Activated naive CD8-positive, alpha-beta T cell treated with anti-CD3 and anti-CD28 coated beads, Interleukin-2, amount 10 ng/mL, durations not matched to agents 7 days and 5 days (primary cell): ENCODE measurements at places on chromosomes 6 and 20. TPM values are rescaled to one million over a fixed set of nuclear protein-coding genes. Genes with fewer than 3 reads are reported as not detected.

GRCh38 chr6:5205877-5206850 is 54.6 kb downstream of the LYRM4 start:
- DNase-seq = no peak

GRCh38 chr20:11891077-11891775 is 26.5 kb upstream of the BTBD3 start:
- DNase-seq = peak; percentile 42

DNA sequence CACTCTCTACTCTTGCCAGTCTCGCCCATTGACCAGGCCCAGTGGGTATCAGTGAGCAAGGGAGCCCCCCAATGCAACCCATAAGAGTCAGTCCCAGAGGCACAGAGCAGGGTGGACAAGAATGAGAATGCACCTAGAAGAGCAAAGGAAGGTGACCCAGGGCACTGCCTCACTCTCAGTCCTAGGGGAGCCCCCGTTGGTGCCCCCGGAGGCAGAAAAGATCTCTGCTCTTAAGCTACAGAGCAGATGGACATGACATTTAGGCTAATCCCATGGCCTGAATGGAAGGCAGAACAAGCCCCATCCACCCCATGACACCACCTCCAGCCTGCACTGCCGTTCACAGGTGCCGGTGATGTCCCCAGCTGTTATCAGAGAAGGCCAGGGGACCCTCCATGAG is 50.7 kb upstream of the PLEKHG1 start:
- DNase-seq = no peak

DNA sequence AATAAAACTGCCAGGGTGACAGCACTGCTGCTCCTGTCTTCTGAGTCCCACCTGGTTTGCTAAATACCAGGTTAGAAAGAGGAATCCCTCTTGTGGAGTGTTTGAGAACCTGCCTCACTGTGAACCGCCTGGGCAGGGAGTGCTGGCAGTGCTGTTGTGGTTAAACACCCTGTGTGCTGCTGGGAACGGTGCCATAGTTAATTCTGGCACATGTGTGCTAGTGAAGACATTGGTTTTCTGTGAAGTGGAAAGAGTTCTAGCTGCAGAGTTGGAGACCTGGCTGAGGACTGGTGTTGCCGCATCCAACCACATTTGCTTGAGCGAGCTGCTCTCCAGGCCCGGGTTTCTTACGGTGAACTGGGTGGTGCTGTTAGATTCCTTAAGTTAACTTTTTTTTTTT is 72.7 kb downstream of the IGF2R start:
- no peak for DNase-seq

DNA sequence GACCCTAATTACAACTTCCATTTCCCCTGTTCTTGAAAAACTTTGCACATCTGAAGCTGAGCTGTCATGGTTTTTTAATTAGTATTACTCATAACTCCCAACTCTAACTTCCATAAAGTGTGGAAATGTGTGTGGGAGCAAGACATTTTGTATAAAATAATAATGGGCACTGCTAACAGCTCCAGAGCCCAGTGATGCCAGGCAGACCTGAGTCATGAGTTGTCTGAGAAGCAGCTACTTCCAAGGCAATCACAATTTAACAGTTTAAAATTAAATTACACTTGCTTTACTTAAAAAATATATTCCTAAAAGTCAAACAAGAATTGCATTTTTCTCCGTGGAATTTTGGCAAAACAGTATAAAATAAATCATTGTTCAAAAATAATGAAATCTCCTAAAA is 6.4 kb downstream of the SLC2A12 start:
- DNase-seq = no peak

GRCh38 chr6:27545271-27546046 is 72.6 kb upstream of the ZNF184 start:
- peak; percentile 45 for DNase-seq

DNA sequence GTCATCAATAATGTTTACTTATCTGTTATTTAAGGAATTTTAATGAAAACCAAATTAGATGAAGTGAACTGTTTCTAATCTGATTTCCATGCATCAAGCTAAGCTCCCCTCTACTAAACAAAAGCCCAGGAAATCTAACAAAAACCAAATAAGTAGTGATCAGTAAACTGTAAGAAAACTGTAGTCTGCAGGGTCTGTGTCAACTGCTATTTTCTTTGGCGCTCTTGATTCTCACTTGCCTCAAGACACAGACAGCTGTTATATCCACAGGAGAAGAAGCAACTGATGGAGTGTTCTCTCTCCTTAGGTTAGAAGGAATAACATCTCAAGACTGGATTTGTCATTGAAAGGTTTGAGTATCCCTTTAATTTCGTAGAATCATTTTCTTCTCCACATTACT is 293.5 kb downstream of the PHF3 start:
- DNase-seq = no peak

DNA sequence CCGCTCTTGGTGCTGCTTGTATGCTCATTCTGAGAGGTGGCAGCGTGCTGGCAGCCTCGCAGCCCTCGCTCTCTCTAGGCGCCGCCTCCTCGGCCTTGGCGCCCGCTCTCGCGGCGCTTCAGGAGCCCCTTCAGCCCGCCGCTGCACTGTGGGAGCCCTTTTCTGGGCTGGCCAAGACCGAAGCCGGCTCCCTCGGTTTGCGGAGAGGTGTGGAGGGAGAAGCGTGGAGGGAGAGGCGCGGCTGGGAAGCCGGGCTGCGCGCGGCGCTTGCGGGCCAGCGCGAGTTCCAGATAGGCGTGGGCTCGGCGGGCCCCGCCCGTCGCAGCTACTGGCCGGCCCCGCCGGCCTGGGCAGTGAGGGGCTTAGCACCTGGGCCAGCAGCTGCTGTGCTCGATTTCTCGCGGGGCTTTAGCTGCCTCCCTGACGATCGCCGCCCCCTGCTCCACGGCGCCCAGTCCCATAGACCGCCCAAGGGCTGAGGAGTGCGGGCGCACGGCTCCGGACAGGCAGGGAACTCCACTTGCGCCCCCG is 19.5 kb upstream of the FAM8A1 start:
- peak; percentile 41 for DNase-seq

DNA sequence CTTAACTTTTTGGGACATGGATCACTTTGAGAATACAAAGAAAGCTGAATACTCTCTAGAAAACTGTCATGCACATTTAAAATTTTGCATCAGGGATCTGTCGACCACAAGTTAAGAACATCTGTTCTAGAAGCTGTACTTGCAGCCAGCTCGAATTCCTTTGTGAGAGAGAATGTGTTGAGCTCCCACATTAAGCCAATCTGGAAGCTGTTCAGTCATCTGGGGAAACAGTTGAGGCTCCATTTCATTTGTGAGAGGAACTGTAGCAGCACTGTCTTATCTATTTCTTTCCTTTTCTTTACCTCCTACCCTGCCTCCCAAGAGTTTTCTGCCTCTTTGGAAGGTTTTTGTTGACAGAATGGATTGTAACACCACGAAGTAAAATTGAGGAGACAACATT is 50.8 kb downstream of the KAT14 start:
- DNase-seq = no peak

DNA sequence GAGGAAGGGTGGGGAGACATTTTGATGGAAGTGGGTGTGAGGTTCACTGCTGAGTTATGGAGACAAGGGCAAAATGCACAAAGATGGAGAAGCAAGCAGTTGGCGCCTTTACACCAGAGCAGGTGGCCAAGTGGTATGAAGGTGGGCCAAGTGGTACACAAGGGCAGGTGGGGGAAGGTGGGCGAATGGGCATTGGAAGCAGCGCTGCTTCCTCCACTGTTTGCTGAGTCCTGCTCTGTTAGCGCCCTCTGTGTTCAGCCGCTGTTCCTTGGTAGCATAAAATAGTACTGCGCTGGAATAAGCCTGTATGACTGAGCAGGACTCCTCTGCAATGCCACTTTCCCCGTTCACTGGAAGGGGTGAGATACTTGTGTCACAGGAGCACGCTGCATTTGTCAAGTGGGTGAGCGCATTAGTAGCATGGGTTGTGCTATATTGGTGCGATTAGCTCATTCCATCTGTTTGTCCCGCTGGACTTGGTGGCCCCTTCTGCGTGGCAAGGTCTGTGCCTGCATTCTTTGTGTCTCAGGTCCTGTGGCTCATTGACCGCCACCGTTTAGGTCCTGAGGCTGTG is 116.4 kb downstream of the TOX2 start:
- DNase-seq = no peak

GRCh38 chr6:153312634-153313033 is 181.6 kb upstream of the RGS17 start:
- DNase-seq = peak; percentile 27

DNA sequence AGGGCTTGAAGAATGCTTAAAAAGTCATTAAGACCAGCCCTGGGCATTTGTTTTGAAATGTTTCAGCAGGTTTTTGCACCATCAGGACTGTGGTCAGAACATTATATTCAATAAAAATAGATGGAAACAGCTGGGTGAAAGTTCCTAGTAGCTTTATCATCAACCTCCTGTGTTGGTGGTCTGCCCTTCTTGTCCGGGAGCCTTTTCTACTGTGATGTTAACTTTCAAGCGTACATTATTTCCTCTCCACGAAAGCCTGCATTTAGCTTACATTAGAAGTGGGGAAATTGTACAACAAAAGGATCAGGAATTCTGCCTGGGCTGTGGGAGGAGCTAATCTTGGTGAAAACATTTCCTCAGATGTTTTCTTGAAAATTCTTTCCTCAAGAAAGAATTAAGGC is 71.1 kb downstream of the LAMA4 start:
- DNase-seq = no peak

DNA sequence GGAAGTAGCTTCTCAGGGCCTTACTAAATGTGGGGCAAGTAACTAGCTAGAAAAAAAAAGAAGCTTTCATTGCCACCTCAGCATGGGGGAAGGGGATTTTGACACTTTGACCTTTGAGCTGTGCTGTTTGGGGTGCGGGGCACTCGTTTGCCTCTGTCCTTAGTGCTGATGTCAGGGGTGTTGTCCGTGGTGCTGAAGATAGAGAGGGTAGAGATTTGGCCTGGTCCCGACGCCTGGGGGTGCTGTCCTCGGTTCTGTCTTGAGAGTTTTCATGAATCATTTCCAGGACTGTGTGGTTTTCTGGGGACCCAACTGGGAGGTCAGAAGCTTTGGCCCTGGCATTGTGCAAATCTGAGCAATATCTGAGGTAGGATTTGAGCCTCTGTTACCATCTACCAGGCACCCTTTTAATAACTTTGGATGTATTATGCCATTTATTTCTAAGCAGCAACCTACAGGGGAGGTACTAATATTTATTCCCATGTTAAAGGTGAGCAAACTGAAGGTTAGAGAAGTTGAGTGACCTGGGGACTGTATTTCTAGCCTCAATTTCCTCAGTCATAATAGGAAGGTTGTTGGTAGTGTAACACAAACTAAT is 78.0 kb downstream of the DLGAP4 start:
- DNase-seq = peak; percentile 66

GRCh38 chr20:5786930-5787795 is 37.0 kb downstream of the SHLD1 start:
- no peak for DNase-seq

- no peak for DNase-seq
Observed at GRCh38 chr6:163284151-163284550, 130.4 kb upstream of the QKI start.

- DNase-seq = no peak
Observed at GRCh38 chr20:53903652-53903987, 166.8 kb downstream of the BCAS1 start.

DNA sequence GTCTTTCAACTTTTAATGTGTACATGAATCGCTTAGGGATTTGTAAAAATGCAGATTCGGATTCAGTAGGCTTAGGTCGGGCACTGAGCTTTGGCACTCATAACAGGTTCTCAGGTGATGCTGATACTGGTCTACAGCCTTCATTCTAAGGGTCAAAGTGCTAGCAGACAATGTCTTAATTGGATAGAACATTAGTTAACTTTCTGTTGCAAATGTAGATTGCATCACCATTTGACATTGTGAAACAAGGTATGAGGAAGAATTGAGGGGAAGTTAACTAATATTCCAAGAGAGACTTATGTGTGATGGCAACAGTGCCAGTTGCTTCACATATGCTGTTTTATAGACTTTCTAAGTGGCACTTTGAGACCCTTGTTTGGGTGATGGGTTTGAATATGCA is 86.9 kb downstream of the MLIP start:
- DNase-seq = no peak

- DNase-seq = no peak
Observed at GRCh38 chr6:164303102-164303964, 888.8 kb downstream of the QKI start.

- DNase-seq = peak; percentile 89
Observed at GRCh38 chr6:16238057-16238962, at the start of gene GMPR. Gene GMPR, plus strand, starts transcription at chr6:16238587. Its CDS starts 107 bp downstream, at chr6:16238694.

DNA sequence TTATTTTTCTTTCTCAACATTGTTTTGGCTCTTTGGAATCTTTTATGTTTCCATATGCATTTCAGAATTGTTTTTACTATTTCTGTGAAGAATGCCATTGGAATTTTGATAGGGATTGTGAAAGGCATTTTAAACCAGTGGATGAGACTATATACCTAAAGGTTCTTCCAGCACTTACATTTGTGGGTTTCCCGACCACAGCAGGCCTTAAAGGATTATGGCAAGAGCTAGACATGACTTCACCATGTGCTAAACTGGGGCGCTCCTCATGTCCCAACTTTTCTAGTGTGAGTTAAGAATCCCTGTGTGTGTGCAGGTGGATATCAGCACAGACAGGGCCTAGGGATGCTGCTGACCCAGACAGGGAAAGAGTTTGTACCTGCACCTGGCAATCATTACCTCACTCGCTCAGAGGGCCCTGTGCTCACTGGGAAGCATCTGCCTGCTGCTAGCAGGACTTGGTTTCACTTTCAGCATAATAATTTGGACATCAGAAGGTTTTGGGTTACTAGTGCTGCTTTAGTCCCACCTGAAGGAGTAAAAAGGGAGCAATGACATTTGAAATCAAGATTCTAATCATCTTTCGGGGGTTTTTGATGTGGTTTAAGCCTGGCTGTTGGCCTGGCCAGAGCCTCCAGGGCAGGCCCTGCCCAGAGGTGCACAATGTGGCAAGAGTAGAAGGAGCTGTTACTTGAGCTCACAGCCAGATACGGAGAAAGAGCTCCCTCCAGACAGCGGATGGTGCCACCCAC is 137.1 kb downstream of the CDC5L start:
- DNase-seq = no peak

Gene TMEM244
- 1.0 TPM for total RNA-seq

Gene WFDC10B
- total RNA-seq = not detected

Gene CDH26
- total RNA-seq = 2.5 TPM

Gene GJA10
- not detected for total RNA-seq

Gene OR12D3
- total RNA-seq = not detected

Gene ABHD16B
- not detected for total RNA-seq

Gene SRMS
- total RNA-seq = not detected

Gene LIME1
- 159 TPM for total RNA-seq

Gene BCAS1
- total RNA-seq = not detected
